Ureter (tissue), 1 donor: ENCODE measurements at places on chromosomes 1 and 21. TPM values are rescaled to one million over a fixed set of nuclear protein-coding genes. Genes with fewer than 3 reads are reported as not detected.
A peak's percentile ranks its signal among the peaks of the same experiment; 100 is the strongest.

DNA sequence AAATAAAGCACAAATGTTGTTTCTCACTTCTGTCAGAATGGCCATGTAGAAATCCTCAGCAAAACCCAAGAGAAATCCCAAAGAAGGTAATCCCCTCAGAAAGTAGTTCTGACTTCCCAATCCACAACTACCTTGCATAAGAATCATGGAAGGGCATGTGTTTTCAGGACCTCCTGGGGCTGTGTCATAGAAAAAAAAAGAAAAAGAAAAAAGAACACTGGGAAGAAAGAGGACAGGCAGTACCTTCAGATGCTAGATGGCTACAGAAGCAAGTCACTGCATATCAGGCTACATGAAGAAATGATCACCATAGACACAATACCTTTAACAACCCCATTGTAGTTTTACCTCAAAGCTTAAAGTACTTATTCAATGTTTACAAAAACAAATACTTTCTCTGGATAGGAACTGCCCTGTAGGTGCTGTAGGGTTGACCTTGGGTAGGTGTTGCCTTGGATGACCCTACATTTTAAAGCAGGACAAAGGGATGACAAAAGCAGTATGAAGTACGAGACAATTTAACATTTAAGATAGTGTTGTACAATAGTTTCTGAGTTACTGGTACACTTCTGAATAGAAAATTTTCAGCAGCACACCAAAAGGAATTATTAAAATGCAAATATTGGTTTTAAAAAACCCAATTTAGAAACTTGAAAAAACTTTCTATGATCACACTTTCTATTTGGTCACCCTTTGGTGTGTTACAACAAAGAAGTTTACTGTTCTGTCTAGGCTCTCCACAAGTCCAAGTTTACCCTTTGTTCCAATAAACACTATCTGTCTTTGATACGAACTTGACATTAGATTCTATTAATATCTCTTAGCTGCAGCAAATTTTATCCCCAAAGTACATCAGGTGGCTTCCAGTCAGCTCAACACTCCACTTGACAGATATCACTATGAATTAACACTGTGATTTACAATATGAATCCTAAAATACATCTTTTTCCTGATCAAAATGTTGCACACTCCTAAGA, 5.0 kb downstream of the TRIT1 start:
- DNase-seq = no peak

DNA sequence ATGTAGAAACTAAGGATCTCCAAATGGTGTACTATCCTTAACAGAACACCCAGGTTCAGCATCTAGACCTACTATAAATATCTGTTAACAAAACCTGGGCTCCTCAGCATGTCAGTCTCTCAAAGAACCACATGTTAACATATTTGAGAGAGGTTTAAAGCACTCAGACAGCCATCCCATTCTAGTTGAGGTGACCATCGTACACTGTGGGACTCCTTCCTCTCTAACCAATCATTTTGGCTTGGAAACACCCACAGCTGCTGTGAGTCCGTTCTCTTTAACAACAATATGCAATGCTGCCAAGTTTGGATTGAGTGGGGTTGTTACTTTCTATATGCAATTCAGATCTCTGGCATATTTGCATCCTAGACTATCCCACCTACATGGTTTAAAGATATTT, 105.8 kb downstream of the MRPL39 start:
- no peak for DNase-seq

- no peak for DNase-seq
Observed at GRCh38 chr1:61337037-61337436, 254.7 kb downstream of the NFIA start.

- no peak for DNase-seq
Observed at GRCh38 chr1:15384301-15384901, 25.3 kb upstream of the EFHD2 start.

GRCh38 chr1:156599811-156600210, 1.5 kb downstream of the GPATCH4 start:
- no peak for DNase-seq

- DNase-seq = no peak
Observed at GRCh38 chr1:227124473-227124872, 184.4 kb downstream of the COQ8A start.

DNA sequence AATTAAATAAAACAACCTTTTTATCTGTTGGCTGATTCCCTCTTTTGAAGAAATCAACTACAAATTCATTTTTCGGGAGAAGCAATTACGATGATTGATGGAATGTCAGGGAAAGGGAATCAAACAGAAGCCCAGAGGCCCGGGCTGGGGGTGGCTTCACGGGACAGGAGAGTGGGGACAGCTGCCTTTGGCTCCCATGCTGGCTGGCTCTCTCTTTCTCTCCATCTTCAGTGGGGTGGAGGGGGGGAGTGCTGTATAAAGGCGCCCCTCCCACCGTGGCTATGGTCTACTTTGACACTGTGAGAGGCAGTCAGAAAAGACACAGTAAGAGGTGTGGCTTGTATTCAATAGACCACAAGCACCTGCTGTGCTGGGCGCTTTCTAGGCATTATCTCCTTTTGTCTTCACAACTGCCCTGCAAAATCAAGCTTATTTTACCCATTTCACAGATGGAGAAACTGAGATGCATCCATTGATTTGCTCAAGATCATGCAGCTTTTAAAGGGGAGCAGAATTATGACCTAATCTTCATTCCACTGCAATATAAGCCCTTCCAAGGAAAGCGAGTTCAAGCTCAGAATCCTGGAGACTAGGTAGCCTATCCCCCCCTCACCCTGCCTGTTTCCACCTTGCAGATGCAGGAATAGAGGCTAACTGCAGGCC, 92.9 kb downstream of the GRIK3 start:
- DNase-seq = no peak

- DNase-seq = no peak
Observed at GRCh38 chr1:109322974-109323373, 16.2 kb upstream of the MYBPHL start.

- no peak for DNase-seq
Observed at GRCh38 chr1:224262373-224263054, 67.5 kb downstream of the NVL start.

GRCh38 chr1:64508629-64509028, 38.7 kb downstream of the CACHD1 start:
- DNase-seq = no peak

DNA sequence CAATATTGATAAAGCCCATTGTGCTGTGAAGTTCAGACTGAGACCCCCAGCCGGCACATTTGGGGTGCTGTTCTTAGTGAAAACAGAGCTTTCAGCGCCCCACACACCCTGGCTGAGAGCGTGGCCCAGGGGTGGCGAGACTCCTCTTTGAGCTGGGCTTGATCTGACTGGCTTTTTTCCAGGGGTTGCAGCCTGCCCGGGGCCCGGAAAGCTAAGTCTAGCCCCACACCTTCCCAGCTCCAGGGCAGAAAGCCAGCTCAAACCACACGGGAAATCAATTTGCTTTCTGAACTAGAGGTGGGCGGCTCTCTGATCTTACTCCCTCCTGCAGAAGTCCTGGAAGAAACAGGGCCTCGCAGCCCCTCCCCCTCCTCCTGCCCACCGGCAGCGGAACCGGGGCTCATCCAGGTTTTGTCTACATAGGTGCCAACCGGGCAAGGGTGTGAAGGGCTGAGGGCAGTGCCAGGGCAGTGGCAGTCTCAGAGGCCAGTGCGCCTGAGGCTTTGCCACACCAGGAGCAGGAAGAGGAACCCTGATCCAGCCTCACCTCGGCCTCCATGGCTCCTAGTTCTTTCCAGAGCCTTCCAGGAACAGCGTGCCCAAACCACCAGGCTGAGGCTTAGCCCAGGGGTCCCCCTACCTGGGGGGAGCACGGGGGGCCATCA, 155.3 kb downstream of the NPHP4 start:
- DNase-seq = no peak

GRCh38 chr1:112265931-112266330, 130.1 kb upstream of the CTTNBP2NL start:
- DNase-seq = no peak

- DNase-seq = no peak
Observed at GRCh38 chr1:246270236-246270635, 236.8 kb downstream of the SMYD3 start.

DNA sequence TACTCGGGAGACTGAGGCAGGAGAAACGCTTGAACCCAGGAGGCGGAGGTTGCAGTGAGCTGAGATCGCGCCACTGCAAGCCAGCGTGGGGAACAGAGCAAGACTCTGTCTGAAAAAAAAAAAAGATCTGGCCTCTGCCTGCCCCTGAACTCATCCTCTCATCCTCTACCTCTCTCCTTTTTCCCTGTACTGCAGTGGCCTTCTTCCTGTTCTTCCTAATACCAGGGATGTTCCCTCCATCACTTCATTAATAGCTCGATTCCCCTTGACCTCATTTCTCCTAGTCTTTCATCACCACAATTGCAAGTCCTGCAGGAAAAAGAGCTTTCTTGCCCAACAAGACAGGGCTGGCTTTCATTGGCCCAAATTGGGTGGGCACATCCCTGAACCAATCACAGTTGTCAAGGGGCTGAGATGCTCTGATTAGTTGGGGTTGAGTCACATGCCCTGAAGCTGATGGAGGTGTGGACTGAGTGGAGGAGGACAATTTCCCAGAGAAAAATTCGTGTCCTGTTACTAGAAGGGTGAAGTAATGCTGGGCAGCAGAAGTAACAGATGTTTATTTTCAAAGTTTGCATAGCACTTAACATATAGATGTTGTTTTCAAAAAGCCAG, 86.8 kb upstream of the PUM1 start:
- peak; percentile 52 for DNase-seq

DNA sequence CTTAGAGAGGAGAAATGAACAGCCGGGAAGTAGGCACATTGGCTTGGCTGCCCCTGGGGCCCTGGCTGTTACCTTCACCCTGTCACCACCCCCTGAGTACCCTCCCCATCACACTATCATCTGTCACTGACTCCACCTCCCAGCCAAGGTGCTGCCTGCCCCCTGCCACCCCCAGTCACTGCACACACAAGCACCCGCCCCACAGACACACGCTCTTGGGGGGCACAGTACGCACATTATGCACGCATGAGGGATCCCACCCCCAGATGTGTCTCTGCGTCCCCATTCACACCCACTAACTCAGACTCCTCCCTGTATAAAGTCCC, 223.3 kb downstream of the PTPRU start:
- DNase-seq = no peak

DNA sequence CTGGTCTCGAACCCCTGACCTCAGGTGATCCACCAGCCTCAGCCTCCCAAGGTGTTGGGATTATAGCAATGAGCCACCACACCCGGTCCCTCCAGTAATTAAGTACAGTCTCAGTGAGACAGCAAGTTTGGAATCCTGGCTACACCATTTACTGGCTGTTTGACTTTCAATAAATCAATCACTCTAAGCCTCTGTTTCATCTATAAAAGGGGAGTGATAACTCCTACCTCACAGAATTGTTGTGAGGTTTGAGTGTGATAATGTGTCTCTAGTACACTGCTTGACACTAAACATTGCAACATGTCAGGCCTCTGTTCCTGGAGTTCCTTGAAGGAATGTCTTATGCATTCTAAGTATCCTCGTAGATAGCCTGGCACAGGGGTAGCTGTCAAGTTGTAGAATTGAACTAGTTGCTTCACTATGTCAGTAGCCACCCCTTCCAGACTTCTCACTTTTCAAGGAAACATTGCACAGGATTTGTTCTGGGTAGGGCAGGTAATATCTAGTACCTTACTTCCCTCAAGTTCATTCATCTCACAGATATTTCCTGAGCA, 12.4 kb downstream of the ENTREP3 start:
- no peak for DNase-seq

- no peak for DNase-seq
Observed at GRCh38 chr1:59750328-59751003, 64.3 kb upstream of the HOOK1 start.

DNA sequence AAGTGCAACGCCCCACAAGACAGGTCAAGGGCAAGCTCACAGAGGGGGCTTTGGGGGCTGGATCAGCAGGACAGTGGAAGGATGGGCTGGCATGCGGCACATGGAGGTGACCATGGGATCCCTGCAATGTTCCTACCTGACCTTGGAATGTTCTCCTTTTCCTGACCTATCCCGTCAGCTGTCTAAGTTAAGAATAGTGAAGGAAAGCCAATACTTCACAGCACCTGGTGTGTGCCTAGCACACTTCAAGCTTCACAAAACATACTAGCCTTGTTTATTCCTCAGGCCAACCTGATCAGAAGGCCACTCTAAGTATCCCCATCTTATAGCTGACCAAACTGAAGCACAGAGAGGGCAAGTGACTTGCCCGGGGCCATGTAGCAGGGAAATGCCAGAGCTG, 31.2 kb downstream of the LRRC38 start:
- DNase-seq = no peak

GRCh38 chr1:96329121-96329520, 392.5 kb upstream of the PTBP2 start:
- DNase-seq = no peak

DNA sequence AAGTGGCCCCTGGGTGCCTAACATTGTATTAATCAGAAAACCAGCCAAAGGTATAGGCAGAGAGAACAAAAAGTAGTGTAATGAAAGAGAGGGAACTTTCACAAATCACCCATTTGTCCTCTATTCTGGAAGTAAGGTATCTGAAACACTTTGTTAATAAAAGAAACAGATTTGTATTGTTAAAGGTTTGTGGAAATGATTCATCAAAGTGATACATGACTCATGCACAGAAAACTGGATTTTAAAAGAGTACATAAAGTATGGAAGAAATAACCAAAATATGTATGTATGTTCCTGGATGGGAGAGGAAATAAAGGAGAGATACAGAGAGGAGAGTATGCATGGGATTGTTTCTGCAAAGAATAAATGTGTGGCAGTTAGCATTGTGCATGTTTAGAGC, 126.8 kb downstream of the RGS21 start:
- no peak for DNase-seq

- no peak for DNase-seq
Observed at GRCh38 chr1:225541383-225541782, 111.5 kb downstream of the ENAH start.

DNA sequence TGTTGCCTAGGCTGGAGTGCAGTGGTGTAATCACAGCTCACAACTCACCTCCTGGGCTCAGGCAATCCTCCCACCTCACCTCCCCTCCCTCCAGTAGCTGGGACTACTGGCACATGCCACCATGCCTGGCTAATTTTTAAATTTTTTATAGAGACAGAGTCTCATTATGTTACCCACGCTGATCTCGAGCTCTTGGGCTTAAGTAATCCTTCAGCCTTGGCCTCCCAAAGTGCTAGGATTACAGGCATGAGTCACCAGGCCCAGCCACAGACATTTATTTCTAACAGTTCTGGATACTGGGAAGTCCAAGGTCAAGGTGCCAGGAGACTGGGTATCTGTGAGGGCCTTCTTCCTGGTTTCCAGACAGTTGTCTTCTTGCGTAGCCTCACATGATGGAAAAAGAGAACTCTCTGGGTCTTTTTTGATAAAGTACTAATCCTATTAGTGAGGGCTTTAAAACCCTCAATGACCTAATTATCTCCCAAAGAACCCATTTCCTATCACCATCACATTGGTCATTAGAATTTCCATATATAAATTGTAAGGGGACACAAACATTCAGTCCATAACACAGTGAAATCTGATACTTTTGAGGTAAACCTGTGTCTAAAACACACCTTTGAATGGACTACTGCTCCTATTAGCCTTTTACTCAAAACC, 67.9 kb downstream of the PHACTR4 start:
- no peak for DNase-seq

The TRIM17 gene
- total RNA-seq = 22.6 TPM

The TDRD10 gene
- 3.3 TPM for total RNA-seq

The VWA5B1 gene
- 41.9 TPM for total RNA-seq

The PGLYRP4 gene
- 0.60 TPM for total RNA-seq

The SDHC gene
- 169 TPM for total RNA-seq

The OR2G6 gene
- total RNA-seq = not detected

The OLFM3 gene
- not detected for total RNA-seq

The SLFNL1 gene
- 0.68 TPM for total RNA-seq

The OPTC gene
- total RNA-seq = not detected

The CPLANE2 gene
- total RNA-seq = 9.0 TPM
